Stimulated activated CD4-positive, alpha-beta T cell treated with anti-CD3 and anti-CD28 coated beads, Interleukin-12 subunit alpha, Interleukin-12 subunit beta, amount 100 ng/mL, for 24 hours (primary cell): ENCODE measurements at places on chromosomes 1 and 21.

DNA sequence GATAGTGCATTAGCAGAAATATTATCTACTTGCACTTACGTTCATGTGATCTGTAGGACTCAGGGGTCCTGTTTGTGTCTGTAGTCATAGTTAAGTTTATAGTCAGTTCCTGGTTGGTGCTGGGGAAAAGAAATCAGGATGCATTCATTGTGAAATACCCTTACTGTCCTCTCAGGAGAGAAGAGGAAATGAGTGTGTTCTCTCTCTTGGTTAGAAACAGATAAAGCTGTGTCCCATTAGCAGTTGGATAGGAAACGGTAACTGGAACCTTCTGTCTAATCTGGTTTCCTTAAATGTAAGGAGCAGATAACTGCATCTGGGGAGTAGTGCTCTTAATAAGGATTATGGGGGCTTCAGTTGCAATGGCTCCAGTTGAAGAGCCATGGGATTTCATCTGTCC lies 8.9 kb downstream of the SDCCAG8 start:
- DNase-seq, result no peak

GRCh38 chr1:116062201-116062600 lies 49.0 kb upstream of the MAB21L3 start:
- DNase-seq, result no peak

GRCh38 chr1:61226791-61227567 lies 144.6 kb downstream of the NFIA start:
- no peak for DNase-seq

DNA sequence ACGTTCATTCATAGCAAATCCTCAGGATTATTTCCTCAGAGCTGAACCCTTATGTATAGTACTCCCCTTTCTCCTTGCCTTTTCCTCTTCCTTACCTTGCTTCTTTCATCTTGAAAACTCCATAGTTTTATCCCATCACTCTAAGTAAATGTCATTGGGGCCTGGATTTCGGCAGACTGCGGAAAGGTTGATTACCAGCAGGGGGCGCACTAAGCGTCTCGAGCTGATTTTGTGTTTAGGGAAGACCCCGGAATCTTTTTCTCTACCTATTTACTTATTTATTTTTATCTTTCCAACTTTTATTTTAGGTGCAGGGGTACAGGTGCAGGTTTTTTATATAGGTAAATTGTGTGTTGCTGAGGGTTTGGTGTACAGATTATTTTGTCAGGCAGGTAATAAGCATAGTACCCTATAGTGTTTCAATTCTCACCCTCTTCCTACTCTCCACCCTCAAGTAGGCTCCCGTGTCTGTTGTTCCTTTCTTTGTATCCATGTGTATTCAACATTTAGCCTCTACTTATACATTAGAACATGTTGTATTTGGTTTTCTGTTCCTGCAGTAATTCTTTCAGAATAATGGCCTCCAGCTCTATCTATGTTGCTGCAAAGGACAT lies 11.4 kb upstream of the MTARC1 start:
- peak; percentile 35 for DNase-seq

DNA sequence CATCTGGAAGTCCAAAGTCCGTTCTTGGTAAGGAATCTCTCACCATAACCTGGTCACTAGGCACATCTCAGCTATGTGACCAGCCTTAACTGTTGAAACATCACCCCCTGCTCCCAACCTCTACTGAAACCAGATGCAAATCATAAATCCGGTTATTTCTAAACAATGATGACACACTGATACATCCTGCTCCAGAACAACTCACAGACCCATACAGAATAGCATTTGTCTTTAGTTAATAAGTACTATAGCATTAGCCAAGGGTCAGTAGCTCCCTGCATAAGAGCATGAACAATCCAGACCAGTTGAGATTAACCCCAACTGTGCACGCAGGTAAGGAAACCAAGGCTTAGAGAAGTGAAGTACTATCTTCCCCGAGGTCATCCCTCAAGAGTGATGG lies 38.0 kb upstream of the KCTD3 start:
- no peak for DNase-seq

- DNase-seq, result no peak
Measured at GRCh38 chr1:22773981-22774832, 63.6 kb downstream of the EPHB2 start.

DNA sequence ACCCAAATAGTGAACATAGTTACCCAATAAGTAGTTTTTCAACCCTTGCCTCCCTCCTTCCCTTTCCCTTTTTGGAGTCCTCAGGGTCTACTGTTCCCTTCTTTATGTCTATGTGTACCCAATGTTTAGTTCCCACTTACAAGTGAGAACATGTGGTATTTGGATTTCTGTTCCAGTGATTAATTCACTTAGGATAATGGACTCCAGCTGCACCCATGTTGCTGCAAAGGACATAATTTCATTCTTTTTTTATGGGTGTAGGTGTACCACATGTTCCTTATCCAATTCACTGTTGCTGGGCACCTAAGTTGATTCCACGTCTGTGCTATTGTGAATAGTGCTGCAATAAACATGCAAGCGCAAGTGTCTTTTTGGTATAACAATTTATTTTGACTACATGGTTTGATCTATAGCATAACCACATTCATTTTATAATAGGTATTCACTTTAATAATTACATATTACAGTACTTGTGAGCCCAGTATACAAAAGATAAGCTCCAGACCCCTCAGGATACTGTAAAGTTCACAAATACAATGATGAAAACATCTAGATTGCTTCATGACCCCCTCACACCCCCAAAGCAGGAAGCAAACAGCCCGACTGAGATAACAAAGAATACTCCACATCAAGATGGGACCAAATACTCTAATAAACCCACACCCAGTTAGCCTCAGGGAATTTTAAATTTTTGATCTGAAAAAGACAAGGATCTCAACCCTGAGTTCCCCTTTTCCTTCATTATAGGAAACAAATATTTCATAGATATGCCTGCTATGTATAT lies 45.3 kb downstream of the PUM1 start:
- DNase-seq, result no peak

DNA sequence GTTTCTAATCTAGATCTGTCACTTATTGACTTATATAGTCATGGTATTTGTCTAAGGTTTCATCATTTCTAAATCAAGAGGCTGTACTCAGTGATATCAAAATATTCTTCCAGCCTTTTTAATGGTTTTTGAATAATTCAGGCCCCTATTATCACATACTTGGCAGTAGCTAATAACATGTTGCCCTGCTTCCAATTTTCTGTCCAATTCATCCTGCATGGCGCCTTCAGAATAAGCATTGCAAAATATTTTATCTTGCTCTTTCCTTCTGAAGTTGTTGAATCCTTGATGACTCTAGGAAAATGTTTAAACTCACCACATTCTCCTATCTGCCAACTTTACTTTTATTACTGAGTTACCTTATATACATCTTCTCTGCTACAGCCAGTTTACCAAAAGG lies 517.2 kb upstream of the B3GALT2 start:
- DNase-seq, result no peak

DNA sequence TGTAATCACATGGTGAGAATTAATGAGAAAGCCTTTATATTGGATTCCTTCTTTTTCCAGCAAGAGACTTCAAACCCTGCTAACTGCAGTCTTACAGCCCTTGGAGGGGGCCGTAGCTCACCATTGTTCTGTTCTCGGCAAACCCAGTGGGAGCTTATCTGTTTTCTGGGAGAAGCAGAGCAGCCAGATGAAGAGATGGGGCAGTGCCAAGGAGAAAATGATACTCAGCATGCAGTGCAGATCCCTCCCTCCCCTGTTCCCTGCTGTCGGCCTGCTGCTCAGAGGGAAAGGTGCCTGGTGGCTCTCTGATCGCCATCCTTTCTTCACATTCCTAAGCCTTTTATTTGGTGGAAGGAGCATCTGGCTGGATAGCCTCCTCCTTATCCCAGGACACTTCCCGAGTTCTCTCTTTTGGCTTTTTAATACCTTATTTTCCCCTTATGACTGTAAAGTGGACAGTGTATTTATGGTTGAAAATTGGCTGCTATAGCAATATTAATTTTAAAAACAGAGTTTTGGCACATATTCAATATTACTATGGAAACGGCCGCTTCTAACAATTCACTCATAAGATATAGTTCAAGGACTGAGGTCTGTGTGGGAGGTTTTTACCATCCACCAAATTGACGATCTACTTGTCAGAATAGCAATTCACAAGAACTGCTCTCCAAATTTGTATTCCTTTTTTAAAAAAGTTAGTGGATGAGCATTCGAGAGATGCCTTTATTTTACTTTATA lies 203.4 kb downstream of the CRB1 start:
- no peak for DNase-seq

DNA sequence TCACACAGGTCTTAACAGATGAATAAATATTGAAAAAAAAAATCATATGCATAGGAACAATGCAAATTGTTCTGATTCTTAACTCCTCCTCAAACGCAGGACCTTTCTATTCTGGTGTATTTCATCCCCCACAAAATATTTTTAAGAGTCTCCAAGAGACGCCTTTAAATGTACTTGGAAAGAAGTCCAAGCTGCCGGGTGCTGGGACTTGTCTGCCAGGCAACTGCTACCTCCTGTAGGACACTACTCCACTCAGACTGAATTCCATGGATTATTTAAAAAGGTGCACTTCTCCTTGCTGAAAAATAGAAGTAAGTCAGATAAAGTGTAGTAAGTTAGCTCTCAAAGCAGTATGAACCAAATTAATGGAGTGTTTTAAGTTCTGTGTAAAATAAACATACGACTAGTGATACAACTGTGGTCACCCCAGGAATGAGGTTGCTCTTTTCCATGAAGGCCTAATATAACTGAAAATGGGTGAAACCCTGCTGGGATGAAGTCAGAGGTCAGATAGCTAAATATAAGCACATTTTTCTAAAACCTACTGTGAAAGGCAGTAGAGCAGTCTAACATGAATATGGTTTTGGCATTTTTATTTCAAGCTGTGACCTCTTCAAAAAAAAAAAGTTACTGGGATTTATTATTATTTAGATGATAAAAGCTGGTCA lies 189.2 kb upstream of the PBX1 start:
- no peak for DNase-seq

- DNase-seq, result no peak
Measured at GRCh38 chr1:246579818-246580217, 13.6 kb downstream of the CNST start.

- DNase-seq, result no peak
Measured at GRCh38 chr1:224082146-224082545, 31.8 kb upstream of the FBXO28 start.

GRCh38 chr1:164786980-164787833 lies 228.2 kb downstream of the PBX1 start:
- peak; percentile 24 for DNase-seq

DNA sequence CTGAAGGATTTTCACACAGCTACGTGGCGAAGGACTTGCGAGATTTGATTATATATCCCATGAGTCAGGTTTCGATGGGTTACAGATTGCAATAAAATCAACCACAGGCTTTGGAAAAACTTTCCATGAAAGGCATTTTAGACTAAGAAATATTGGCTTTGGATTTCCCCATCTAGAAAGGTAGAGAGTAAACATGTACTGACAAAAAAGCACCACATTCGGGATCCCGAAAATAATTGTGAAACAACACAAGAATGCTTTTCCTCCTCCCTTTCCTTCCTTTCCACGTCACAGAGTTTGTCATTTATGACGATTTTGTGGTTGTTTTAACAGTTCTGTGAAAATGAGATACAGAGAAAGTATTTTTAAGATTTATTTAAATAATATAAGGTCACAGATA lies 38.5 kb downstream of the TGFB2 start:
- no peak for DNase-seq

- DNase-seq, result peak; percentile 11
Measured at GRCh38 chr1:5915587-5916571, 76.3 kb downstream of the NPHP4 start.

DNA sequence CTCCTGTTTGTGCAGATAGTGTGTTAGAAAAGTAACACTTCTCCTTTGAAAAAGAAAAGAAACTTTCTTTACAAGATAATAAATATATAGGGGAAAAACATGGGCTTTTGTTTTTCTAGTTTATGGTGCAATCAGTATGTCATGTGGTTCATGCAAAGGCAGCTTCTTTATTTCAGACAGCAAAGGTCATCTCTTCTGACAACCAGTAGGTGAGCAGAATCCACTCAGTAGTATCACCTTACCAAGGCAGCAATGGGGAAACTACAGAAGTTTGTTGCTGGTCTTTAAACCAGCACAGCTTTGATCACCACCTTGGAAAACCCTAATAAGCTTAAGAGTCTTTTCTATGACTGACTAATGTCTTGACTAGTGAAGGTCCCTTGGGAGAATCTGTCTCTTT lies 13.0 kb upstream of the SAMSN1 start:
- no peak for DNase-seq

GRCh38 chr1:226626577-226626956 lies 78.0 kb downstream of the STUM start:
- peak; percentile 83 for DNase-seq

- no peak for DNase-seq
Measured at GRCh38 chr1:59696421-59697115, 118.2 kb upstream of the HOOK1 start.

DNA sequence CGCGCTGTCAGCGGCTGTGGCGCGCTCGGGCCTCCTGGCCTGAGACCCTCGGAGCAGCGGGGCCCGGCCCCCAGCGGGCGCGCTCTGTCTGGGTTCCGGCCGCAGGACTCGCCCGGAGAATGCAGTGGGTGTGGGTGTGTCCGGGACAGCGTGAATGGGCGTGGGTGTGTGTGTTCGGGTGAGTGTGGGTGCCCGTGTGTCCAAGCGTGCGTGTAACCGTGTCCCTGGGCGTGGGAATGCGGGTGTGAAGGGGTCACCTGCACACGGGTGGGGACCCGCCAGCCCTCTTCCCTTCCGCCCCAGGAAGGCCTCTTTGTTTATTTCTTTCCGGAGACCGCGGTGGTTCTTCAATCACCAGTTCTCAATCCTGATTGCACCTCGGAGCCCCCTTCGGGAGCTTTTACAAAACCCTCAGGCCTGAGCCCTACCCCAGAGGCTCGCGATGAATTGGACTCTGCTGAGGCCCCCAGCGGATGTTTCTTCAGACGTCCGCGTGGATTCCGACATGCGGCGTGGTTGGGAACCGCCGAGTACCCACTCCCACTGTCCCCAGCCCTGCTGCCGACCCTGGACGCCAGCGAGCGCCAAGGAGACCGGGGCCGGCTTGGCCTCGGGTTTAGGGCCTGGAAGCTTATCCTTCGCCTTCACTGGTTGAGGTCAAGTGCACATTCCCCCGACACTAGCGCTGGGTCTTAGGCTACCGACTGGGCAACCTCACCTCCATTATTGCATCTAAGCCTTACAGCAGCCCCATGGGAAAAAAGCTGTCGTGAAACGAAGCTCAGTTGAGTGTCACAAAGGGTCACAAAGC lies 19.3 kb downstream of the SERTAD4 start:
- no peak for DNase-seq

DNA sequence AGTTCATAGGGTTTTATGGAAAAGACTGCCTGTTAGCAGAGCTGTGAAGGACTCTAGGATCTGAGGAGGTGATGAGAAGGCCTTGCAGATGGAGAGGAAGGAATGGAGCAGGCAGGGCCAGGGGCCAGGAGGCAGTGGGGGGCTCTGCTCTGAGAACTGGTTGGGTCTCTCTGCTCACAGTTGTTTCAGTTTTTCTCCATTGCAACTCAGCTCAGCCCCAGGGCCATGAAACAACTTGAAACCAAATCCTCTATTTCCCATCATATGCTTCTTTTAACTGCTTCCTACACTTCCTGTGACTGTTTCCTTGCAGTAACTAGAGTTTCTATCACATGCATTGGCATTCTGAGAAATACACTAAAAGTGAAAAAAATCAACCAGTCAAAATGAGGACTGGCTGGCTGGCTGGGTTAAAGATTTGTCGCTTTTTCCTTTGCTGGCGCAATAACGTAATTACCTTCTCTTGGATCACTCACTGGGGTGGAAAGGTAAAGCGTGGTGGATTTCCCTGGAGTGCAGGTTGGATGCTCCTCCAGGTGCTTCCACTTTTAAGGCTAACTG lies 172.0 kb downstream of the CDC7 start:
- no peak for DNase-seq
